ENCODE measurements at places on chromosomes 2 and 18.
A peak's percentile ranks its signal among the peaks of the same experiment; 100 is the strongest.

DNA sequence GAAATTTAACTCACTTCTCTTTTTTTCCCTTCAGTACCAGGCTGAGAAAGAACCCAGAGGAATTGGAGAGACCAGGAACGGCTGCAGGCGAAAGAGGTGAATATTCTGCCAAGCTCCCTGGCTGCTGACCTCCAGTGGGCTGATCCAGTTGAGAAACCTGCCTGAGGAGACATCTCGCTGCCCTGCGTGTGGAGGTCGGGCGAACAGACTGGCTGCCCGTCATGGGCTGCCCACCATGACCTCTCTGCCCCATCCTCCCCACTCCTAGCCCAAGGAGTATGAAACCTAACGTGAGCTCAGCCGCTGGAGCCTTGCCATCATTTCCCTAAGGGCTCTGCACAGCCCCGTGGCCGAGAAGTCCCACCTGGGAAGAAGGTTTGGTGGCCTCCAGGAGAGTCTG is 148.8 kb upstream of the SALL3 start:
- DNase-seq, result no peak

- DNase-seq, result no peak
Observed at GRCh38 chr2:102632380-102633175, 13.2 kb downstream of the SLC9A2 start.

- DNase-seq, result no peak
Observed at GRCh38 chr2:234240917-234241316, 190.4 kb downstream of the SPP2 start.

DNA sequence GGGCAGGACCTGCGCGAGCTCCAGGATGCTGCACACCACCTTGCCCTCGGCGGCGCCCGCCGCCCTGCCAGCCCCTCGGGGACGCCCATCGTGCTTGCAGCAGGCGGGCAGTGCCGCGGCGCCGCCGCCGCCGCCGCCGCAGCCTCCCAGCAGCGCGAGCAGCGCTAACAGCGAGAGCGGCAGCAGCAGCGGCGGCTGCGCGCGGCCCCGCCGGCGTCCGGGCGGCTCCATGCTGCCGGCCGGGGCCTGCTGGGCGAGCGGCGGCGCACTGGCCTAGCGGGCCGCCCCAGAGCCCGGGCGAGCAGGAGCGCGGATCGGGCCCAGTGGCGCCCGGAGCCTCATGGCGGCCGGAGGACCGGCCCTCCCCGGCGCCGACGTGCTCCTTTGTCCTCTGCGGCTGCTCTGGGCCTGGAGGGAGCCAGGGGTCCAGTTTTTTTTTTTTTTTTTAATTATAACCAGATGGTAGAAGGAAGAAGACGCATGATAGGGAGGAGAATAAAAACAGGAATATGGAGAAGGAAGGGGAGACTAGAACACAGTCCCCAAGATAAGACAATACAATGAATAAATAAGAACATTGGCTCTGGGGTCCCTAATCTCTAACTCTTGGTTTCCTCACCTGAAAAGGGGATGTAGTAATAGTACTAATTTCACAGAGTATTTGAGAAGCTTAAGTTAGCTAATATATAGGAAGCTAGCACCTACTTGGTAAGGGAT is 17.1 kb upstream of the ANKRD62 start:
- no peak for DNase-seq

DNA sequence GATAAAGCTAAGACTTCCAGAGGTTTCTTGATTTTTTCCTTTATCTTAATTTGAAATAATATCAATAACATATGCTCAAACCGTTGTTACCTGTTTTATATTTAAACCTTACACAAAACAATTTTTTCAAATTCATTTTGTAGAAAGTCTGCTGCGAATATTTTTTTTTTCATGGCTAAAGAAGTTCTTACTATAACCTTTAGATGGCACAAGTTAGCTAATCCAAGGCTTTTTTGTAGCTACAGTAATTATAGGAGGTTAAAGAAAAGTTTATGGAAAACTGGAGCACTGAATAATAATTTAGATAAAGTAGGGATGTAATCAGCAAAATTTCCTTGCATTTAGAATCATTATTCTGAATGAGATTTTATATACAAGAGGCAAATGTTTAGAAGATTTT is 78.0 kb upstream of the PNPT1 start:
- DNase-seq, result peak; percentile 69

DNA sequence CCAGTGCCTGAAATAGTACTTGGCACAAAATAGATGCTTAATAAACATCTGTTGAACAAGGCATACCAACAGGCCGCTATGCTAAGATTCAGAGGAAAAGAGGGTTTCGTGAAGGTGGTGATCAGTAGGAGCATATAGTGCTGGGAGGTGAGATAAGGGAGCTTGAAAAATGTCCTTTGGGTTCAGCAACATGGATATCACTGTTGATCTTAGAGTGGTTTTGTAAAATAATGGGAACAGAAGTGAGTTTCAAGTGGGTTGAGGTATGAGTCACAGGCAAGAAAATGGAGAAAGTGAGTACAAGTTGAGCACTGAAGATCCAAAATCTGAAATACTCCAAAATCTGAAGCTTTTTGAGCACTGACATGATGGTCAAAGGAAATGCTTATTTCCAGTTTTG is 4.4 kb downstream of the CENPO start:
- no peak for DNase-seq

DNA sequence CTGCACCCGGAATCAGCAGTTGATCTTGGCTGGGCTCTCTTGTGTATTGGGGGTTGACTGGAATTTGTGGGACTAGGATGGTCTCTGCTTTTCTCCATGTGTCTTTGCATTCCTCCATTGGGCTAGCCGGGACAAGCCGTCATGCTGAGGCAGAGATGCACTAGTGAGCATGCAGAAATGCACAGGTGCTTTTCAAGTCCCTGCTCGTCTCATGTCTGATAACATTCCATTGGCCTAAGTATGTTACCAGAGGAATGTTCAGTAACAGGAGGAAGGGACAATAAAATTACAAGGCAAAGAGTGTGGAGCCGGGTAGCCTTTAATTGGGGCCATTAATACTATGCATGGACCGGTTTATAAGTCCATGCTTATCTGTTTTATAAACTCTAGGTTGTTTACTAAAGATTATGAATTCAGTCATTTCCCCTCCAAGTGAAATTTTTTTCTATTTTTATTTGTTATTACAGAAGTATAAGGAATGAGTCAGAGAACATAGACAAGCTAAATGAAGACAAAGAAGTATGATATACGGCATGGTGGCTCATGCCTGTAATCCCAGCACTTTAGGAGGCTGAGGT is 24.4 kb upstream of the AAK1 start:
- DNase-seq, result no peak

- no peak for DNase-seq
Observed at GRCh38 chr2:99404039-99404796, 67.0 kb downstream of the EIF5B start.

GRCh38 chr2:134736167-134736880 is 17.5 kb upstream of the TMEM163 start:
- no peak for DNase-seq

DNA sequence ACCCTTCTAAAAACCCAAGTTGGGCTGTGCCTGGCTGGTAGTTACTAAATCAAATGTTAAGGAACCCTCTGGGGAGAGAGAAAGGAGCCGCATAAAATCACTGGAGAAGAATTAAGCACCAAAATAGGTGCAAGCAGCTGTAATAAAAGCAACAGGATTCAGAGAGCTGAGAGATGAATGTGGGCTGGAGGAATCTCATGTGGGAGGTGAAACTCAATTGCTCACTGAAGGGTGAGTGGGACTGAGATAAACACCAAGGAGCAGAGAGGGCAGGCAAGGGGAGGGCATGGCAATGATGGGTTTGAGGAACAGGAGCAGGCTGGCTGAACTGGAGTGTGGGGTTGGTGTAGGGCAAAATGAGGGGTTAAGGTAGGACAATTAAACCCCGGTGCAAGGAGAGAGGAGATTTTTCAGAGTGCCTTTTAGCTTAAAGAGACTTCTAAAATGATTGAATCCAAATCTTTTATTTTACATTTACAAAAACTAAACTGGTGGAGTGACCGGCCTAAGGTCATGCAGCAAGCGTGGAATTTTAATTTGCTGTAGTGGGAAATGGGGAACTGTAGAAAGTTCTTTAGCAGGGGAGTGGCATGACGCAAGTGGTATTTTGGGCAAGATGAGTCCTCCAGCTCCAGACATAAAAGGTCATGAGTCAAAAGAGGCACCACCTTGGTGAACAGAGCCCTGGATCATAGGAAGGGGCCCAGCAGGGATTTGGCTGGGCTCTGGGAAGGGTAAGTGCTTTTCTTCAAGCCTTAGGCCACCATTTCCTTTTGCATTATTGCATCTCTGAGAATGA is 10.5 kb downstream of the PLB1 start:
- no peak for DNase-seq

DNA sequence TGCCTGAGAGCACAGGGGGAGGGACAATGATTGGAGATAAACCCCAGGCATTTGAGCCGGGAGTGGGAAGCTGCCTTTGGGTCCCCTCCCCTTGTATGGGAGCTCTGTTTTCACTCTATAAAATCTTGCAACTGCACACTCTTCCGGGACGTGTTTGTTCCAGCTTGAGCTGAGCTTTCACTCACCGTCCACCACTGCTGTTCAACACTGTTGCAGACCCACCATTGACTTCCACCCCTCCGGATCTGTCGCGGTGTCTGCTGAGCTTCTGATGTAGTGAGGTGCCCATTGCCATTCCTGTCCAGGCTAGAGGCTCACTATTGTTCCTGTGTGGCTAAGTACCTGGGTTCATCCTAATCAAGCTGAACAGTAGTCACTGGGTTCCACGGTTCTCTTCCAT is 231.6 kb upstream of the CWC22 start:
- no peak for DNase-seq

DNA sequence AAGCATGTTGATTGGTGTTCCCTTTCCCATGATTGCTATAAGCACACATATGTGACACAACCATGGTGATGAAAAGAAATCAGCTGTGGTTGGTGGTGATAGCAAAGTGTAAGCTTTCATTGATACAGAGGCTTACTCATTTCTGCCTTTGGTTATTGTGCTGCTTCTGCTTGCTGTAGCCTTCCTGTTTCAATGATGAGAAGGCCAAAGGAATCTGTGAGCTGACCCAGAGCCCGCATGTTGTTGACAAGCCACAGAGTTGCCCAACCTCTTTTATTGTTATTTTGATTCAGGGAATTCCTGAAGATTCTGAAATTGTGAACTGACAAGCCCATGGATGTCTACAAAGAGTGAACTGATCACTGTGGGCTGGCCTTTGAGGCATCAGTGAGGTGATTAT is 164.4 kb downstream of the TMEFF2 start:
- DNase-seq, result no peak

DNA sequence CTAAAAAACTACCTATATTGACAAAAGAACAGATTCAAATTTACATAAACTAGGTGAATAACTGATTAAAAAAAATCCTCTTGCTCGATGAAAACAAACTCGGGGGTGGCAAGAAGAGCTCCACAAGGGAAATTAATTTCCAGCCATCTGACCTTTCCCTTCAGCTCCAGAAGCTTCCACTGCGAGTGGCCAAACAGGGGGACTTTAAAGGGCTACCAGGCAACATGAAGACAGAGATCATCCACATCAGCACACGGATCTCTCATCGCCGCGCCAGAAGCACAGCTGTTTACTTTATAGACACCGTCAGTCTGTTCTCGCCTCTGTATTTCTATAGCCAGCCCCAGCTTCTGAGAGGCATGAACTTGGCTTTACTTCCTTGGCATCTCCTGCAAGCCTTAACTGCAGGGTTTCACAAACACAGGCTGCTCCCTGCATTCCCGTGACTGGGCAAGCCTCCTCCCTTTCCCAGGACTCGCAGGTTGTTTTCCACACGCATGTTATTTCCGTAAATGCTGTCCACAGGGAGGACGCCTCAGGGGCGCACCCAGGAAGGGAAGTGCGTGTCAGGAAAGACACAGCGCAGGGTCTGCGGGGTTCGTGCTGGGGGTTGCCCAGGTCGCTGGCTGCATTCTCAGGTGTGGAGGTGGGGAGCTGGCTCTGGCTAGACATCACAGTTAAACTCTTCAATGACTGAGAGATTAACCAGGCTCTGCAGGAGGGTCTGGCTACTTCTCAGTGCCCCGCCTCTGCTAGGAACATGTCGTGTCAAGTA is 85.0 kb downstream of the USP40 start:
- DNase-seq, result no peak

DNA sequence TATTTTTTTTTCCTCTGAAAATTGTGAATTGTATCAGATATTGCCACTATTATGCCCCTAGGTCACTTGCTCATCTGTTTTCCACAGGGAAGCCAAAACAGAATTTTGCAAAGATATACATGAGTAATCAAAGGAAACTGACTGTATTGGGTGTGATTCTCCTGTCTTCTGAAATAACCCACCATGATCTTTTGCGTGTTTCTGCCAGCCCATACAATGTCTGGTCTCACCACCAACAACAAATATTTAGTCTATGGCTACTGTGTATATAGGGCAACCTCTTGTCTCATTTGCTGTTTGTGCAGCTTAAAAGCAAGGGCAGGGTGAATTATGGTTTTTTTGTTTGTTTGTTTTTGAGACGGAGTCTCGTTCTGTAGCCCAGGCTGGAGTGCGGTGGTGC is 26.5 kb downstream of the EPAS1 start:
- DNase-seq, result no peak

GRCh38 chr2:138974651-138975050 is 194.5 kb upstream of the NXPH2 start:
- DNase-seq, result no peak

DNA sequence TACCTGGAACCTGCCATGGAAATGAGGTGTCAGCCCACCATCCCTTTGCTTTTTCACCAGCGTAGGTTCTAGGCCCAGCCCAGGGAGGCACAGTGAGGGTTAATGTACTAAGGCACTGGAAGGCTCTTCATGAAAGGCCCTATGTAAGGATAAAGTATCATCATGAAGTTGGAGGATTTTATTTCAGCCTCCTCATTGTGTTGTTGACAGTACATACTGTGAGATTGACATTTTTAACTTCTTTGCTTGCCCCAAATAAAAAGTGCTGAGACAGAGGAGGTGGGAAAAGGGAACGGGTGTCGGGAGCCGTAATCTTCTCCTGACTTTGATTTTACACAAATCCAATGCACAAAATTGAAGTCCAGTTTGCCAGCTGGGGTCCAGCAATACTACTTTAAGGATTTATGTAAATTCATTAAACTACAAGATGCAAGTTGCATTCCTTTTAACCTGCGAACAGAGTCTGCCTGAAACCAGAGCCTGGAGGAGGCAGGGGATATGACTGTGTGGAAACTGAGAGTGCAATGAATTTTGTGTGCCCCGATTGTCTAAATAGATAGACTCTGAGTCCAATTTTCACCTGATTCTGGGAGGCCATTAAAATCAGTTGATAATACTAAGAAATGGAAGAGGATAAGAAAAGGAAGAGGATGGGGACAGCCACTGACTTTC is 5.4 kb upstream of the NCKAP5 start:
- DNase-seq, result no peak
